Psoas muscle (tissue), 8 donors: ENCODE measurements at places on chromosomes 13 and 19. TPM values are rescaled to one million over a fixed set of nuclear protein-coding genes. Genes with fewer than 3 reads are reported as not detected.

CGB2 gene
- polyA plus RNA-seq, result not detected

PDX1 gene
- polyA plus RNA-seq, result not detected

LRRC8E gene
- 0.10 TPM for polyA plus RNA-seq

OR4F17 gene
- polyA plus RNA-seq, result not detected

PAK4 gene
- 16.5 TPM for polyA plus RNA-seq
